ENCODE measurements at places on chromosomes 2 and 18.
A peak's percentile ranks its signal among the peaks of the same experiment; 100 is the strongest.

DNA sequence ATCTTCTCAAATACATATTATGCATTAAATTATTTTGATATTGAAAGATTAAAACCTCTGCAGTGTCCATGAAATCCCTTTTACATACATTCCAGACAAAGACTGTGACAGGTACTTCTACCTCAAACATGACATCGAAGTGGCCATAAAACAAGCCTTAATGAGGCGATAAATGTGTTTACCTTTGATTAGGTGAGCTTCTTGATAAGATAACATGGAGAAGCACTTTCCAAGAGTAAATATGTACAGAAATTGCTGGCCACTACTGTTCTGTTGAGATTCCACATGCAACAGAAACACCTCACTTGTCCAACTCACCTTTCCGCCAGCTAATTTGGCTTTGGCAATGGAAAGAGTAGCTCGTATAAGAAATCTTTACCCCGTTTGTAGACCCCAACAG, 55.2 kb downstream of the ZEB2 start:
- no peak for DNase-seq

- no peak for DNase-seq
Observed at GRCh38 chr18:79733135-79733701, 53.6 kb downstream of the CTDP1 start.

DNA sequence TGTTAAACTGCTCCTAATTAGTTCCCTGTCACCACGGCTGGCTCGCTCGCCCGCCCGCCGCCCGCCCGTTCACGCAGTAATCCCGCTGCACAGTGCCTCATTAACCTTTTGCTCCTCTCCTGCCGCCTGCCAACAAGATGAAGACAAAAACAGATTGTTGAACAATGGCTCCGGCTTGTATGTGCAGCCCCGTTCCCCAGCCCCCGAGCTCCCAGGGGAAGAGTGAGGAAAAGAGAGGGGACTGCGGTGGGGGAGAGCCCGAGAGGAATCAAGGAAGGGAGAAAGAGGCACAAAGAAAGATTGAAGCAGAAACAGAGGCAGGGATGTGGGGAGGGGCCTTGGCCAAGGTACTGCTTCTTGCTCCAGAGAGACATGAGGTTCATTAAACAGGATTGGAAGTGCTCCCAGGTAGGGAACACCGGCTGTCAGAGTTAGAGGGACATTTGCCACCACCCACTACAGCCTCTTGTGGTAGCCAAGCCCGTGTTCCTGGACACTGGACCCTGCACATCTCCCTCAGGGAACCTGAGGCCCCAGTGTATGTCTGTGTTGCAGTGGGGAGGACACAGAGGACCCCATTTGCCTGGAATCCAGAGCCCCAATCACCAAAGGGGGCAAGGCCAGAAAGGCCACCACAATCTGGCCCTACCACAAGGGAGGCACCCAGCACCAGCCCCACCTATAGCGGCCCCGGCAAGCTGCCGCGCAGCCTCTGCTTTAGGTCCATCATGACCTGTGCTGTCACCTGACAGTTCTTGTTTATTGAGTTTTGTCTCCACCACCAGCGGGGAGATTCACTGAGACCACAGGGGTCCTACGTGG, 38.1 kb downstream of the EMX1 start:
- no peak for DNase-seq

GRCh38 chr18:74288041-74288440, 3.7 kb downstream of the CYB5A start:
- DNase-seq: no peak

DNA sequence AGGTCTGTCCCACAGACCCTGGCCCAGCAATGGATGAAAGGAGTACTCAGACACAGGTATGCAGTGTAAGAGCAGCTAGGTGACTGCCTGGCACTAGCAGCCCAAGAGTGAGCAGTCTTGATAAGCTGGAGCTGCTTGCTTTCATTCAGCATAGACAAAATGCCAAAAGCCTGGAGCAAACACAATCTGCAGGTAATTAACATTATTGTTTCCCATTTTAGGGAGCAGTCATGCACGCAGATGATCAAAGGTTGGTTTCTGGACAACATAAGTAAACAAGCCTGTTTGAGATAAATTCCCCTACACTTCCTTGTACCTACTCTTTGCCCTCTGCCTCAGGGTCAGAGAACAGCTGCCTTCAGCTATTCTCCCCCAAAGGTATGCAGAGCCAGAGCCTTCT, 73.7 kb upstream of the MSTN start:
- DNase-seq: no peak

DNA sequence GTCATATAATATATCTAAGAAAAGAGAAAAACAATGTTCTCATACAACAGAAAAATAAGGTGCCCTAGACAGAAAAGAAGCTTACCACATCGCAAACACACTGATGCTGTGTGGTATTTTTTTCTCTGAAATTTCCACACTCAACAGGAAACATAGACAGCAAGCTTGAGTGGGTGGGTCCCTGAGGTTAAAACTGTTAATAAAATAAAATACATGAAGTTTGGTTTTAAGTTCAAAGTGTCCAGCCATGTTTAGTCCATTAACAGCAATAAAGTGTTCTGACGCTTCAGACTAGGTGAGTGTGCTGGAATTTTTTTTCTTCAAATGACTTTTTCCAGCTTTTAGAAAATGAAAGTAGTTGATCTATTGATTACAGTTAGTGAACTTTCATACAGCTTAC, 83.3 kb upstream of the EPB41L5 start:
- no peak for DNase-seq

- no peak for DNase-seq
Observed at GRCh38 chr2:234451852-234452625, 44.8 kb downstream of the ARL4C start.

- no peak for DNase-seq
Observed at GRCh38 chr2:74048147-74048546, 63.4 kb downstream of the TET3 start.

- no peak for DNase-seq
Observed at GRCh38 chr2:230498506-230499107, 82.6 kb downstream of the SP100 start.

GRCh38 chr2:173452416-173452815, 97.7 kb downstream of the CDCA7 start:
- no peak for DNase-seq

DNA sequence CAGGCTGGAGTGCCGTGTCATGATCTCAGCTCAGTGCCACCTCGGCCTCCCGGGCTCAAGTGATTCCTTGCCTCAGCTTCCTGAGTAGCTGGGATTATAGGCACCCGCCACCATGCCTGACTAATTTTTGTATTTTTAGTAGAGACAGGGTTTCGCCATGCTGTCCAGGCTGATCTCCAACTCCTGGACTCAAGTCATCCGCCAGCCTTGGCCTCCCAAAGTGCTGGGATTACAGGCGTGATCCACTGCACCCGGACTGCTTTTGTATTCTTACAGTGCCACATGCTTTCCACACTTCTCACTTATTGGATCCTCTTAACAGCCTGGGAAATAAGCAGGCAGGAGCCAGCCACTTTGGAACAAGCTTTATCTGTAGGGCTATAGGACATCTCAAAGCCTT, 25.3 kb upstream of the BCL2L11 start:
- no peak for DNase-seq

GRCh38 chr2:150256736-150257135, 230.7 kb downstream of the RND3 start:
- DNase-seq: no peak

DNA sequence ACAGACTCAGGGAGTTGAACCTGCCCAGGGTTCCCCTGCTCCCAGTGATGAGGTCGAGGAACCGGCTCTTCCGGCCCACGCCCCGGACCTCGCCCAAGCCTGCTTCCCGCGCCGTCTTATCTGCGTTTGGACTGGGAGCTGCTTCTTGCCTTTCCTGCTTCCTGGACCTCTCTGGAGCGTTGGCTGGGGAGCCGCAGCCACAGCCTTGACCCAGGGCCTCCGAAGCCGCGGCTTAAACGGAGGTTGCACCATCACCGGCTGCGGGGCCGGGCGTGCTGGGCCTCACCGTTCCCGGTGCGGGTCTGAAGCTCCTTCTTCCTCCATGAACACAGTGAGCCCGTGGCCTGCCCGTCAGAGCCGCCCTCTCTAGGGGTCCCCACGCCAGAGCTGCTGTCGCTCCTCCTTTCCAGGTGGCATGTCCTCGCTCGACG, 13.3 kb downstream of the NTSR2 start:
- DNase-seq: no peak

- DNase-seq: no peak
Observed at GRCh38 chr2:227366769-227367426, 12.2 kb downstream of the TM4SF20 start.

DNA sequence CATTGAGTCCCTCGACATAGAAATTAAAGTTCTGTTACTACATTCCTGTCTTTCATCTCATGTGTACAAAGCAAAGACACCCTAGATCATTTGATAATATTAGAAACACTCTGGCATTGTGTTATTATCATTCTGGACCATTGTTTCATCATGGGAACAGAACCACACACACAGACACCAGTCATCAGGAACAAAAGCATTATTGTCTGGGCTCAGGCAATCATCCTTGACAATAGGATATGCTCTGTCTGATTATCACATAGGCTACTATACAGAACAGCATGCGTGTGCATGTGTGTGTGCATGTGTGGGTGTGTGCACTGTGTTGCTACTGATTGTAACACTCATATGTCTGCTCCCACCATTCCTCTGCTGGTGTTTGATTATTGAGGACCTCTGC, 242.5 kb downstream of the SH3BP4 start:
- DNase-seq: no peak

DNA sequence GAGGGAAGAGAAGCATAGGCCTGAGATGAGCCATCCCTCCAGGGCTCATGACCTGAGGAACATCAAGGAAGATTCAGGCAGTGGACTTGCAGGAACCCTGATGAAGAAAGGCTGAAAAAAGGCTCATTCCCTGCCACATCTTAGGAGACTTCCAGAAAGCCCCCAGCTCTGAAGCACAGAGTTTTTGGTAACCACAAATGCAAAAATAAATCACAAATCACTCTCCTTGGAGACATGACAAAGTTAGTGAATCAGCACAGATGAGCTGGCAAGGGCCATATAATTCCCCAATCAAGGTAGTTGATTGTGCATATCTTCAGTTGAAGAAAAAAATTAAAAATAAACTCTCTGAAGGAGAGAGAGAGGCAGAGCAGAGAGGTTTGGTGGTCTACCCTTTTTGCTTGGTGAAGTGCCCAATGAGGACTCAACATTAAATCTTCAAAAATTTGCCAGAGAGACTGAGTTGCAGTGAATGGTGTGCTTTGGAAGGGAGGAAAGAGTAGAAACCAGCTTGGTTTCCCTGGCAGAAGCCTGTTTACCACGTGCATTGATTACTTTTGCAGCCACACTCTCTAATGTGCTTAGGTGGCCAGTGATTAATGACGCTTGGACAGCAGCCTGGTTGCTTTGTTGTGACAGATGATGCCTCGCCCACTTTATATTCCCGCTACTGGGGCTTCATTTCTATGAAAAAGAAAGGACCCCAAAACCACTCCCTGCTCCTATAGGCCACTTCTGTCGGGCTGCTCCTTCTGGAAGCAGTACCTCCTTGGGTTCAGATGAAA, 257.4 kb upstream of the SLC14A2 start:
- no peak for DNase-seq

DNA sequence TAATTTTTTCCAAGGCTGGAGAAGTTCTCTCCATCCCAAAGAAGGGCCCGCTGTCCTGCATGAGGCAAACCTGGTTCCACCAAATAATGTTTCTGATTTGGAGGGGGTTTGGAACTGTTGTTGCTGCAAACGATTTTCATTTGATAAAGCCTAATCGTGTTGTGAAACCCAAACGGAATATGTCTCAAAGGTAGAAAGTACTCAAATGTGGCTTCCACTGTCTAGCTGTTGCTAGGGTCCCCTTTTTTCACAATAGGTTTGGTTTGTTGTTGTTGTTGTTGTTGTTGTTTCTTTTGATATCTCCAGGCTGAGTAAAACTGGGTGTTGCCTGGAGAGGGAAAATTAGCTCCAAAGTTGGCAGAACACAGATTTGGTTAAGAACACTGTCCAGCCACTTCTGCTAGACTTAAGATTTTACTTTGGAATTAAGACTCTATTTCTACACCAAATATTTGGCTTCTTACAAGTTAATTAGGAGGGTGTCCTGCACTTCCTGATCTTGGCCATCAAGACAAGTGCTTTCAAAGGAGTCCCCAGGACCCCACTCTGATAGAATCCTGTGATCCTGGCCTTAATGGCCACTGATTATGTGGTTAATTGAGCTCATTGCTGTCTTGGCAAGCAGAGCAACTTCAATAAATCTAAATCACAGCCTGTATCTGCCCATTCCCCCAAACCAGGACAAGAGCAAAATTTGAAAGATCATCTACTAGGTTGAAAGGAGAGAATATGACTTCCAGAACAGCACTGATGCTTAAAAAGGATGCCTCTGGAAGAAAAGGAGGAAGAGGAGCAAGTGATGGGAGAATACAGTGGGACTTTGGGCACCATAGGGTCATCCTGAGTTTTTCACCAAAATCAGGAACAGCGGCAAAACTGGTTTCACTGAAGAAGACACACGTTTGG, 3.3 kb upstream of the HOXD13 start:
- no peak for DNase-seq

DNA sequence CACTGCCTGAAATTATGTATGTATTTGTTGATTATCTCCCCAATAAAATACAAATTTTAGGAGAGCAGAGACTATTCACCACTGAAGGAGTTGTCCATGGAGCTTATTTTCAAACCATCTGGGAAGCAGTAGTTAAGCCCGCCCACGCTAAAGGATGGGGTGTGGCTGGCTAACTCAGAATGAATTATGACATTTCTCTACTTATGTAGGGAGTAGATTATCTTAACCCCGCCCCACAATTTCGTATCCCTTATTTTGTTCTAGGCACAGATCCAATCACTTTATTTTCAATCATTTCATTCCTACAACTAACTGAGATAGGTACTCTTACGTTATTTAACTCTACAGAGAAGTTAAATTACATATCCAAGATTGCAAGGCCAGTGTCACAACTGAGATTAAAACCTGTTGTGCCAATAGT, 1.4 kb upstream of the LAPTM4A start:
- no peak for DNase-seq

- DNase-seq: peak; percentile 47
Observed at GRCh38 chr2:38528008-38528442, 74.7 kb downstream of the HNRNPLL start.

DNA sequence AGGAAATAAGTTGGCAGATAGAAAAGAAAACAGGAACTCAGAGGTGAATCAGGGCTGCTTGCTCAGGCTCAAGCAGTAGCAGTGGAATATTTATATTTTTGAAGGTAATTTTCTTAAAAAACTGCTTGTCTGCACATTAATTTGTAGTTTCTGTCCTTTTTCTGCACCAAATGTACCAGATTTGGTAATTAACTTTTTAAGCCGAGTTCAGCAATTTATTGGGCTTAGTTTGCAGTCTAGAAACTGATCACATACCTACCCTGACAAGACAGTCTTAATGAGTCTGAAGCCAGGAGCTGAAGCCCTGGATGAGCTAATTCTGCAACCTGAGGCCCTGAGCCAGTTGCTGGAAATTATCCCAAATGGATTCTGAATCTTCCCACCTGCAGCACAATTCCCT, 647.0 kb downstream of the TDRD15 start:
- no peak for DNase-seq

DNA sequence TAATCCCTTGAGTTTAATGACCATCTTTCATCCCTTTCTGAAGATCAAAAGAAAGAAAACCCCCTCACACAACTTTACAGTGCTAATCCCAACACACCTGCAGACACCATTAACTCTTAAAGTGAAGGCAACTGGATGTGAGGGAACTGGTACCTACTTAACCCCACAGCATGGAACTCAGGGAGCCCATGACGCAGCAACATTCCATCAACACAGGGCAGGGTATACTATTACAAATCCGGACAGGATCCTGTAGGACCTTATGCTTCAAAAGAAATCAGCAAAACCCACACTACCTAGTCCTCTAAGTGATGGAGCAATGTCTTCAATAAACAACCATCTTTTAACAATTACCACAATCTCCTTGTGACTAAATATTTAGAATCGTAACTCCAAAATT, 78.6 kb downstream of the FARSB start:
- no peak for DNase-seq

- no peak for DNase-seq
Observed at GRCh38 chr2:106869512-106870275, 16.3 kb downstream of the ST6GAL2 start.
